Esophagus squamous epithelium (tissue), 5 donors: ENCODE measurements at places on chromosomes 7 and 10.

DNA sequence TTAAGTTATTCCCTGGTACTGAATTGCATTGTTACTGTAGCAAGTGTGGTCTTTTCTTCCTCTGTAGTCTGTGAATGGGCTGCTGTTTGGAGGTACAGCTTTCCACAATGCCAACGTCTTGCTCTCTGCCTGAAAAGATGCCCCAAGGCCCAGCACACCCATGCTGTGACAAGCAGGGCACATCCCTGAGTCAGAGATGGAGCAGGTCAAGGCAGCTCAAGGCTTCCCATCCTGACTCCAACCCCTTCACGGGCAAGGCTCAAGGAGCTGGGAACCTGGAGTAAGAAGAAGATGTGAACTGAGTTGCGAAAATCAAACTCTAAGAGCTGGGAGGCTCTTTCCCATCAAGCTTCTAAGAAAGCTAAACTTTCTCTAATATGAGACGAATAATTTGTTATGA is 27.2 kb downstream of the SVIL start:
- no peak for DNase-seq

DNA sequence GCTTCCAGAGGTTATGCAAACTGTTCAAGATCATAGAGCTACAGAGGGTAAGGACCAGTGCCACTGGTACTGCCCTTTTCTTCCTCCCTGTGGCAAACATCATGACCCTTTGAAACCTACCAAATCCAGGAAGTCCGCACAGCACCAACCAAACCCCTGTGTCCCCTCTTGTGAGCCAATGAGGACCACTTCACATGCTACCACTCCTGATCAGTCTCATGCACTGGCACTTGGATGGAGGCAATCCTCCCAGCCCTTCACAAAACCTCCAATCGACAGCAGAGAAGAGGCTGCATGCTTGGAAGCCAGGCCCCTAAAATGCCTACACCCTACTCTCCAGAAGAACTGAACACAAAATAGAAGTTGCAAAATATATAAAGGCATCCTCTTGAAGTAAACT is 248.0 kb downstream of the TNS3 start:
- DNase-seq, result no peak

- no peak for DNase-seq
Measured at GRCh38 chr10:23337616-23338015, 7.0 kb downstream of the C10orf67 start.

DNA sequence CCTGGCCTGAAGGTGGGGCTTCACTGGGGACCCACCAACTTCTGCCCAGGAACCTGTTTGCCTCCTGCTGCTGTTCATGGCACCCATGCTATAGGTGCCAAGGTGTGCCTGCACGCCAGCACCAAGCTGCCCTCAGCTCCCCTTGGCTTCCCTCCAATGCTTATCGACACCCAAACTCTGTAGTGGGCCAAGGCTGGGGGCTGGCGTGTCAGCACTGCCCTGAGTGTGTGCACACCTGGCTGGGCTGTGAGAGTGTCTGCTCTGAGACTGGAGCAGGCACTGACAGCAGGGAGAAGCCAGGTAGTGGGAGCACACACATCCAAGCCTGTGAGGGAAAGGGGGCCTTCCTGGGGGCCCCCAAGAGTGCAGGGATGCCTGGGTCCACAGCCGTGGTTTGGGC is 43.1 kb upstream of the TUBB8 start:
- no peak for DNase-seq
